Stimulated activated CD4-positive, alpha-beta T cell treated with anti-CD3 and anti-CD28 coated beads, Interleukin-2, amount 100 ng/mL, for 4 hours (primary cell): ENCODE measurements at places on chromosomes 12 and 14.

GRCh38 chr14:104734991-104735779 lies 11.2 kb downstream of the ADSS1 start:
- DNase-seq: no peak

DNA sequence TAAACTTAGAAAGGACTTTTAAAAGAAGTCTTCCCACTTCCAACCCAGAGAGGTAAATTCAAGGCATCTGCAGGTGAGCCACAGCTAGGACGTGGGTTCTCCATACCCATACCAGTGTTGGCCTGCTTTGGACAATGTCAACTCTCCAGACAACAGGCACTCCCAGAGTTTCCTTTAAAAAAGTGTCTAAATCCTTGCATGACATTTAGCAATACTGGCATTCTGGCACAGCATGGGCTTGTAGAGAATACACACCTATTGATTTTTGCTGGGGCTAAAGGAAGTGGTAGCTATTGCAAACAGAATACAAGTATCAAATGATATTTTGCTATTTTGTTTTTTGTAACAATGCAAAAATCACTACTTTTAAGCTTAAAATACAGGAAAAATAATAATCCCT lies 25.8 kb upstream of the DICER1 start:
- no peak for DNase-seq

DNA sequence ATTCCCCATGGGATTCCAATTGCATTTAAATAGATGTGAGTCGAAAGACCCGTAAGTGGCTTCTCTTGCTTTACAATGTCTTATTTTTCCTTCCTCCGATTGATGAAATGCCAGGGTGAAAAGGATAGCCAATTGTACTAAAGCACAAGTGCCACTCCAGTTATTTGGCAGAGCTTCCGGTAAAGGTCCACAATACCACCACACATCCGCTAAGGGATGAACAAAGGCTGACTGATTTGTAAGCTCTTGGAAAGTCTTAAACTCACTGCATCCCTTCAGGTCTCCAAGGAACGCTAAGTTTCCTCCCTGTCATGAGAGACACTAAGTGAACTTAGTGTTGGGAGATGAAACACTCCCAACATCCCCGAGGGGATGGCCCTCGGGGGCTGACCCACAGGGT lies 21.2 kb upstream of the RNASE1 start:
- DNase-seq: no peak

DNA sequence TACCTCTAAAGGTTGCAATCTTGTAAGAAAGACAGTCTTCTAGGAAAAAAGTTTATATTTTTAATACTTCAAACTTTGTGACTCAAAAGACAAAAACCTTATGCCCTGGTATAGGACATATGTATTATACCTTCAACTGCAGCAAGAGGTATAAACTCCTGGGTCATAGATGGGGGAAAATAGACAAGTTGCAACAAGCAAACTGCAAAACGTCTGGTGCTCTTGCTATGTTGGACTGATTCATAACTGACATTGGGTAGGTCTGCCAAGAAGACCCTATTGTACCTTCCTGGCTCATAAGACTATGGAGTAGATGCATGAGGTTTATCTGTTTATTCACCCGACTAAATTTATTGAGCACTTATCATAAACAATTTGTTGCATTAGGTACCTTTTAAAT lies 40.9 kb downstream of the BEST3 start:
- DNase-seq: no peak

- DNase-seq: no peak
Observed at GRCh38 chr12:13945236-13945635, 36.2 kb downstream of the GRIN2B start.

DNA sequence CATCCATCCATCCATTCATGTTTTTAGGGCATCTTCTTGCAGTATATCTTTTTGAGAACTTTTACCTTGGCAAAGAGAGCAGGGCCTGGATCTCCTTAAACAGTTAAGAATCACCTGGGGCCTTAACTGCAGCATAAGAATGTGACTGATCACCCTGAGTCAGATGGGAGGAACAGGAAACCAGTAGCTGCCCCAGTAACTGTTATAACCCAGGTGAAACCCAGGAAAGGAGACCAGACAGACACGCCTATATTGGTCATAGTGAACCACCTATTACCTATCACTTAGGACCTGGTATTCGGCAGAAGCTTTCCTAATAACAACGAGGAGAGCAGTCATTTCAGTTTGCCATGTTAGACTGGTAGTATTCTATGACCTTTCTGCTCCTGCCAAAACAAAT lies 43.4 kb upstream of the NR2C1 start:
- DNase-seq: no peak
